RWPE2 (cell line): ENCODE measurements at places on chromosomes 2 and 18.

- DNase-seq = no peak
Observed at GRCh38 chr2:55311444-55311870, 42.4 kb upstream of the MTIF2 start.

- no peak for DNase-seq
Observed at GRCh38 chr2:128413718-128414341, 95.2 kb upstream of the HS6ST1 start.

GRCh38 chr2:127673291-127674069, 1.9 kb downstream of the LIMS2 start:
- no peak for DNase-seq

GRCh38 chr18:74334242-74334893, 18.7 kb downstream of the C18orf63 start:
- DNase-seq = no peak

DNA sequence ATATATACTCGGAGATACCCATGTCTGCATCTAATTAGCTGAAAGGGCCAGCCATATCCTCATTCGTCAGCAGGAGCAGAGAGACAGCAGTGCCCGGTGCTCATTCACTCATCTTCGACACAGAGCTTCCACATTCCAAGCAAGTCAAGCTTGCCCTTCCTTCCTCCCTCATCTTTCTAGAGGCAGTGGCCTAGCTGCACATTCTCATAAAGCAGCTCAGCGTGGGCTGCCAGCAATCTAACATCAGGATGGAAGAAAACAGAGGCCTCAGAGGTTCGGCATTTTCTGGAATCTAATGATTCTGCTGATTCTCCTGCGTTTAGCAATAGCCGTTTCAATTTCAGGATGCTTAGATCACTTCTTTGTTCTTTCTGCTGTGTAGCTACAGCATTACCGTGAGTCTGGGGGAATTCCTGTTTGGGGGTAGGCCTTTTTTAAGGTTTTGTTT, 68.8 kb downstream of the CLHC1 start:
- DNase-seq = no peak

DNA sequence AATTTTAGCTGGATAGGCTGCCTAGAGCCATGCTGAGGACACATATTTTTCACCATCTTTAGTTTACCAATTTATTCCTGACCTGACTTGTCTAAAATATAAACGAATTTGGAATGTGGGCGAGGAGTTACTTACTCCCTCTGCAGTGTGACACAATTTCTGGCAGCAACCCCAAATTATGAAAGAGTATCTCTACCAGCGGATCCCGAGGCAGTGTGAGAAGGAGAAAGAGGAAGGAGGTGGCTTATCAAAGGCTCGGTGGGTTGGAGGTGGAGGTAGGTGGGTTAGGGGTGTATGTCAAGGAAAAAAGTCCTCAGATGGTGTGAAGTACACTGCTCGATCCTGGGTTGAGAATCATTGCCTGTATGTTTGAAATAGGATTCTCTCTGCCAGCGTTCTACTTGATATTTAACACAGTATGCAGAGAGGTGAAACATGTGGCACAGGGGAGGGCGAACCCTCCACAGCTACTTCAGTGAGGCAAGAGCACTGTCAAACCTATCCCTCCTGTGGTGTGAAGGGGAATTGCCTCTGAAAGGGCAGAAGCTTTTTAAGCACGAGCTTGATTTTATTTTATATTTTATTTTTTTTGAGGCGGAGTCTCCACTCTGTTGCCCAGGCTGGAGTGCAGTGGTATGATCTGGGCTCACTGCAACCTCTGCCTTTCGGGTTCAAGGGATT, 76.0 kb downstream of the RFTN2 start:
- no peak for DNase-seq

DNA sequence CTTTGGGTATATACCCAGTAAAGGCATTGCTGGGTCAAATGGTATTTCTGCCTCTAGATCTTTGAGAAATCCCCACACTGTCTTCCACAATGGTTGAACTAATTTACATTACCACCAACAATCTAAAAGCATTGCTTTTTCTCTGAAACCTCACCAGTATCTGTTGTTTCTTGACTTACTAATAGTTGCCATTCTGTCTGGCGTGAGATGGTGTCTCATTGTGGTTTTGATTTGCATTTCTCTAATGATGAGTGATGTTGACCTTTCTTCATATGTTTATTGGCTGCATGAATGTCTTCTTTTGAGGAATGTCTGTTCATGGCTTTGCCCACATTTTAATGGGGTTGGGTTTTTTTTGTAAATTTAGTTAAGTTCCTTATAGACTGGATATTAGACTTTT, 382.6 kb upstream of the ZNF804A start:
- no peak for DNase-seq

- DNase-seq = no peak
Observed at GRCh38 chr2:191048073-191048472, 34.1 kb upstream of the STAT1 start.

DNA sequence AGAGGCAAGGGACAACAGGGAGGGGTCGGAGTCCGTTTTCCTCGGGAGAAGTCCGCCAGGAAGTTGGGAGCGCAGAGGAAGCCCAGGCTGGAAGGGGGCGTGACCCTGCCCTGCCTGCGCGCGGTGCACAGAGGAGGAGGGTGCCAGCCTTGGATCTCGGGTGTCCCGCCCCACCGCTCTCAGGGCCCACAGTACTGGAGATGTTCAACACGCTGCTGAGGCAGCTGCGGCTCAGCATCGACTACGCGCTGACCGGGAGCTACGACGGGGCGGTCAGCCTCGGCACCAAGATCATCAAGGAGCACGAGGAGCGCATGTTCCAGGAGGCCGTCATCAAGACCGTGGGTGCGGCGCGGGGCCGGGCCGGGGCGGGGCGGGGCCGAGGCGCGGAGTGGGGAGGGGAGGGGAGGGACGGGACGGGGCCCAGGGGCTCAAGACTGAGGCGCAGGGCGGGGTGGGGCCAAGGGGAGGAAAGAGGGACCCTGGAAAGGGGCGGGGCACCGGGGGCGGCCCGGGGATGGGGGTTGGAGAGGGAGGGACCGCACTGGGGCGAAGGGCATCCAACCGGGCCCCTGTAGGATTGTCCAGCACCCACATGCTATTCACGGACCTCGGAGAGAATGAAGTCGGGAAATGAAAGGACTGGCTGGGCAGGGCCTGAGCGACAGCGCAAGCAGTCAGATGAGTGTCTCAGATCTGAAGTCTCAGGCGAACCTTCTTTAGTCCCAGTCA, 36.6 kb downstream of the POMC start:
- DNase-seq = no peak

- DNase-seq = no peak
Observed at GRCh38 chr2:10619643-10620042, 70.1 kb downstream of the NOL10 start.

GRCh38 chr18:62447652-62448051, 75.2 kb upstream of the ZCCHC2 start:
- DNase-seq = no peak

DNA sequence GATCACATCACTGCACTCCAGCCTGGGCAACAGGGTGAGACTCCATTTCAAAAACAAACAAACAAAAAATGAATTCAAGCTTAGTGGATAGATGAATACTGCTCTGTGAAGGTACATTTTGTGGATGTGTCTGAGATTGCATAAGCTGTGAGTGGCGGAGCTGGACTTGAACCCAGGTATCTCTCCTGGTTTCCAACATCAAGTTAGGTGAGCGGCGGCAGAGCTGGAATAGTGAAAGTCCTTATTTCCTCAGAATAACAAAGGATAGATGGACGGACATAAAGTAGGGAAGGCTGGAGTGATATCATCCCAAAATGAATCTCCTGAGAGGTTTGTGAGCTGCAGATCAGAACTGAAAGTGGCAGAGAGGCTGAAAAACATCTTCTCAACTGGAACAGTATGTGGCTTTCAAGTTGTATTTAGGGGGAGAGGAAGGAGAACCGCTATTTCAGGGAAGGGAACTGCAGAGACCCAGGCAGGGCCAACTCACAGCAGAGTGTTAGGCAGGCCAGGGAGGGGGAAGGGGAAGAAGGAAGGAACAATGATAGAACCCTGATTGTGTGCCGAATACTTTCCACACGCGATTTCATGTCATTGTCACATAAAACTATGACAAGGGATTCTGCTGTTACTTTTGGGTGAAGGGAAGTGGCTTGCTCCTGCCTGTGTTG, 106.2 kb downstream of the LPIN1 start:
- DNase-seq = no peak

- no peak for DNase-seq
Observed at GRCh38 chr2:219726916-219727315, 99.5 kb downstream of the SLC4A3 start.

GRCh38 chr18:62663731-62664336, 51.5 kb upstream of the PHLPP1 start:
- no peak for DNase-seq
